ENCODE measurements at places on chromosomes 16 and 17.
A peak's percentile ranks its signal among the peaks of the same experiment; 100 is the strongest.

GRCh38 chr17:17446666-17447155 lies 30.1 kb upstream of the MED9 start:
- no peak for DNase-seq

- peak; percentile 35 for DNase-seq
Observed at GRCh38 chr17:12256380-12256995, 235.8 kb downstream of the MAP2K4 start.

DNA sequence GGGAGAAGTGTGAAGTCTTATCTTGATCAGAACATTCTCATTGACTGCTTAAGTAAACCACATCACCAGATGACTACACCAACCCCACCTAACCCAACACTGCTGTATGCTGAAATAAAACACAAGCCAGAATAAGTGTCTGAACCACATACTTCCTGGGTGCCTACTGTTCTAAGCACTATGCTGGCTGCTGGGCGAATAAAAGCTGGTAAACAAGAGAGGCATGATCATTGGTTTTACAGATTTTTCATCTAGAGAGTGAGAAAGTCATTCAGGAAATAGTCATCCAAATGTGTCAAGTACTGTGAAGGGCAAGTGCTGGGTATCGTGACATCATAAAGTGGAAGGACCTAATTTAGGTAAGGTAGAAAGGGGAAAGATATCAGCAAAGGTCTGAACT lies 199.0 kb upstream of the SOX9 start:
- DNase-seq, result no peak

GRCh38 chr16:46886764-46887523 lies 2.8 kb downstream of the GPT2 start:
- no peak for DNase-seq

DNA sequence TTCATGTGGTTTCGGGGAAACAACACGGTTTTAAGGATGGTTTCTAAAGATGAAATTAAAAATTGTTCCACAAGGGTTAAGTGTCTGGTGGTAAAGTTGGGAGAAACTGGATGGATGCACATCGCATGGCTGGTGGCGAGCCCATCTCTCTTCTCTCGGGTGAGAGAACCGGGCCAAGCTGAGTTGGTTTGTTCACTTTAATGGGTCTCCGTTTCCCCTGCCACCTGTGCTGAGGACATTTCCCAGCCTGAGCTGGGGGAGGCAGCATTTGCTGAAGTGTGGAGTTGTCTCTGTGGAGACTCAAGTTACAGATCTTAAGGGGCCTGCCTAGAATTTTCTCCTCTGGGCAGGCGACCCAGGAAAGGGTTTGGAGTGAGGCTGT lies 7.9 kb downstream of the FUS start:
- DNase-seq, result no peak

DNA sequence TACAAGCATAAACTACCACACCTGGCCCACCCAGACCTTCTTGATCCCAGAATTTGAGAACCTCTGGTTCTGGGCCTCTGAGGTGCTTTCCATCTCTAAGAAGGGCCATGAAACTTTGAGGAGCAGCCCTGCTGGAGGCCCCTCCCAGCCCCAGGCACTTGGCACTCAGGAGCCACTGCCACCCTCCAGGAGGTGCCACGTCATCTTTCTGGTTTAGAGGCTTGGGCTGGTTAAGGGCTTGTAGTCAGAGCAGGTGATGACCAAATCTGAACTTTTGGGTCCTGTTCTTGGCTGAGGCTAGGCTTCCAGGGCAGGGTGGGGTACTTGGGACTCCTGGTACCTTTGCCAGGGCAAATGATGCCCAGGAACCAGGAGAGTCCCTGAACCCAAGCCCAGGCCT lies 13.8 kb upstream of the DLX4 start:
- DNase-seq, result no peak

GRCh38 chr17:1251866-1252608 lies 18.2 kb upstream of the BHLHA9 start:
- no peak for DNase-seq

- no peak for DNase-seq
Observed at GRCh38 chr16:86241681-86242080, 268.6 kb upstream of the FOXF1 start.

DNA sequence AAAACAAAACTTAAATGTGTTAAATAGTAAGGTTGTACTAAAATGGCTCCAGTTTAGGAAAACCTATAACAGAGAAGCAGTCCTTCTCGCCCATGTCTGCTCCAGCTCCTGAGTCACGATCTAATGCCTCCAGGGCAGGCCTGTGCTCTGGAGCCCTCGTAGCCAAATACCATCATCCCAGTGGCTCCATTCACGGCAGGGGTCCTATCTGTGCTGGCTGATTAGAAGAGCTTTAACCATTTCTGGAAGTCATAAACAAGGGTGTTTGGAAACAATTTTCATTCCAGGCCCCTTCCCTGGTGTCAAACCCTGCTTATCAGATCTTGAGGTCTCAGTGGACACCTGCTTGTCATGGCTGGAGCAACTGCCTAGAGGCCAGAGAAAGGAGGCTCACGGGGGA lies 336.9 kb downstream of the SOX9 start:
- no peak for DNase-seq

Data from HepG2 (cell line).